Heart left ventricle (tissue), 16 donors: ENCODE measurements at places on chromosomes 6 and 20. TPM values are rescaled to one million over a fixed set of nuclear protein-coding genes. Genes with fewer than 3 reads are reported as not detected.

The CST2 gene
- not detected for total RNA-seq

- no peak for DNase-seq
Measured at GRCh38 chr6:47146431-47147174, 104.5 kb upstream of the ADGRF1 start.

DNA sequence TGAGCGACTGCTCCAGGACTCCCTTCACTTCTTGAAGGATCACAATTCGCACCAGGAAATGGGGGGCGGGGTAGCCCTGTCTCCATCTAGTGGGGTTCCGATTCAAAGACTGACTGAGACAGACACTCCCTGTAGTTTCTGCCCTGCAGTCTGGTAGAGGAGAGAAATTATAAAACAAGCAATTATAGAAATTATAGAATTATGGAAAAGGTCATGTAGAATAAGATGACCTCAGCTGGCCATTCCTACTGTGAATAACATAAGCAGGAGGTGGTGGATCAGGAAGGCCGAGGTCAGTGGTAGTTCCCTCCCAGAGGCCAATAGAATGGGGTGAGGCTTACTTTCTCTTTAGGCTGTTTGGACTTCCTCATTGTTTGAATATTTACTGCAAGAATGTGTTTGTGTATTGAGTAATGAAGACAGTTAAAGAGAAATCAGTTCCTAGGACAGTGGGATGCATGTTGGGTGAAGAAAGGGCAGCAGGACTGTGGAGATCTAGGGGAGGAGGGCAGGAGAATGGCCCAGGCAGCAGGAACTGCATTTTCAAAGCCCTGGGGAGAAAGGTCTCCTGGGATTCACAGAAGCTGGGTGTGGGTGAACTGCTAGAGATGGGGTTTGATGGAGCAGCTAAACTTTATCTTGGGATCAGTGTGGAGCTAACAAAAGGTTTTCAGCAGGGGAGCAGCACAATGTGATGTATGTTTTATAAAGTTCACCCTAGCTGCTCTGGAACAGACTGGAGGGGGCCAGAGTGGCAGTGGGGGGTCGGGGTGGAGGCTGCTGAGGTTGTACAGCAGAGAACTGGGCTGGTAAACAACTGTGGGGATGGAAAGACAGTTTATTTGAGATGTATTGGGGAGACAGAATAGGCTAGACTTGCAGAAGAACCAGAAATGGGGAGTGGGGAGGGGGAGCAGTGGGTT, 2.1 kb downstream of the ZNF341 start:
- DNase-seq, result no peak

DNA sequence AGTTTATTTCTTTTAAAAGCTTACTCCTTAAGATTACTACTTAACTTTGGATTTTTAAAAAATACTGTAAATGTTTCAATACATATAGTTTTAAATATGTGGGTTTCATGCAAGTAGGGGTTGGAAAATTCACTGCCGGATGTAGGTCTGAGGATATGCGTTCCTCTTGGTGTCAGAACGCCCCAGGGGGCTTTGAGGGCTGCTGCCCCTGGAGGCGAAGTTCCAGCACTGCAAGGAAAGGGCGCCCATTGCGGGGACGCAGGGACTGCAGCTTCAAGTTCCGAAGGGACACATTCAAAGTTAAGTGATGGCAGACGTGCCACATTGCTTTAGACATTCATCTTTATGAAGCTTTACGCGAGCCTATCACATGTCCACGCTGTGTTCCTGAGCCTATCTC, 152.9 kb downstream of the SOD2 start:
- no peak for DNase-seq

GRCh38 chr6:81985191-81985590, 232.7 kb upstream of the TENT5A start:
- DNase-seq, result no peak

DNA sequence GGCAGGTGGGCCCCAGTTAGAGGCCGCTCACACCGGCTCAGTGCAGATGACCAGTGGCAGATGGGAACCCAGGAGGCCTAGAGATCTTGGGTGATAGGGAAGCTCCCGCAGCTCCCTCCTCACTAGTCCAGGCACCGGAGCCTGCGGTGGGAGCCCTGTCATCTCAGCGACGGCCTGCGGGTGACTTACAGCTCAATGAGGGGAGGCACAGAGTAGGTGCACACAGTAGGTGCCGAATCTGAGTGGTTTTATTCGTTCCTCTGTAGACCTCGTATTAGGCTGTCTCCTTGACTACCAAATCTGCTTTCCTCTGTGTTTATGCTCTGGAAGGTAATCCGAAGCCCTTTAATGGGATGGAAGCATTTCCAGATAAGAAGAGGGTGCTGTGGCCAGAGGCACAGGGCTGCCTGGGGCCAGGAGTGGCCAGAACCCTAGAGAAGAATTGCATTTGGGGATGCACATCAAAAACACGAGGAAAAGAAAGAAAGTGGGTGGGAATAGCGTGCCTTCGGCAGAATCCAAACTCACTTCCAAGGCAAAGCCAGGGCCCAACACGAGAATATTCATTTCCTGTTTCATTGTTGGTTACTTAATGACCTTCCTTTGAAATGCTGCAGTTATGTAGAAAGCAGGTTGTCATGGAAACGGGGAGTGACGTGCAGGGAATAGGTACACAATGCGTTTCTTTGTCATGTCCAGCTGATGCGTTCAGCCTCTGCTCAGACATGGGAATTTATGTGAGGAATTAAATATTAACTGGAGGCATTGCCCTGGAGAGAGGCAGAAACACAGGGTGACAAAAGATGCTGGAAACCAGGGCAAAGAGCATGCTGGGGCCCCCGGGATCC, 24.7 kb downstream of the MYT1 start:
- no peak for DNase-seq

The ESR1 gene
- total RNA-seq, result 0.93 TPM

The C6orf118 gene
- total RNA-seq, result not detected

DNA sequence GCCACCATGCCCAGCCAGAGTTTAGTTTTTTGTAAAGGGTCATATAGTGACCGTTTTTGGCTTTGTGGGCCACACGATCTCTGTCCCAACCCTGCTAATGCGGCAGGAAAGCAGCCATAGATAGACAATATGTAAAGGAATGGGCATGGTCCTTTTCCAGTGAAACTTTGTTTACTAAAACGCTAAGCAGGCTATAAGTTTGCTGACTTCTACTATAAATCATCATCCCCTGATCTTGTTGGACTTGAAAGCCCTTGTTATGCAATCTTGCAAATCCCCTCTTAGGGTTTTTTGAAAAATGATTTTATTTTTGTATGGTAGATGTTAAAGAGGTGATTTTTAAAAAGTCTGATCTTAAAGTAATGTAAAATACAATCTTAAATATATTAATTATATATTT, 63.6 kb downstream of the CBFA2T2 start:
- DNase-seq, result no peak

GRCh38 chr20:35306931-35307517, 14.8 kb upstream of the FAM83C start:
- no peak for DNase-seq

GRCh38 chr20:64119301-64119680, 11.9 kb upstream of the NPBWR2 start:
- no peak for DNase-seq

- DNase-seq, result no peak
Measured at GRCh38 chr6:80523531-80523997, 417.1 kb downstream of the BCKDHB start.

DNA sequence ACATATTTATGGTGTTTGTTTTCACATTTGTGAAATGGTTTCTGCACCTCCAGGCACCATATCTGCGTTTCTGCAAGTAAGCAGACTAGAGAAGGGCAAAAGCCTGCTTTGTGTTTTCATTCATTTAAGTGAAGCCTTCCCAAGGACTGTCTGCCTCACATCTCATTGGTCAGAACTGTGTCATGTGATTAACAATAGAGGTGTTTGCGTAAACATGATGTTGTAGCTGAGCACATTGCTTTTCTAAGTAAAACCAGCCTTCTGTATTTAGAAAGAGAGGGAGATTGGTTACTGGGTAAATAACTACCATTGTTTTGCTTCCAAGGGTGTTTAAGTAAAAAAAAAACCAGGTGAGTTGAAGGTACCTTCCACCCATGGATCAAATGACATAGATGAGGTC, 39.7 kb downstream of the SH3BGRL2 start:
- no peak for DNase-seq

The ARMC12 gene
- not detected for total RNA-seq

- DNase-seq, result no peak
Measured at GRCh38 chr6:94902974-94903628, 674.2 kb upstream of the MANEA start.

GRCh38 chr6:138287144-138287955, 69.1 kb upstream of the PBOV1 start:
- DNase-seq, result no peak

GRCh38 chr6:40336296-40336695, 250.9 kb downstream of the LRFN2 start:
- DNase-seq, result no peak

The PAX1 gene
- not detected for total RNA-seq
